HT-29 (cell line): ENCODE measurements at places on chromosomes 7 and 10.

GRCh38 chr10:11578802-11579255 lies 32.6 kb downstream of the USP6NL start:
- no peak for DNase-seq

DNA sequence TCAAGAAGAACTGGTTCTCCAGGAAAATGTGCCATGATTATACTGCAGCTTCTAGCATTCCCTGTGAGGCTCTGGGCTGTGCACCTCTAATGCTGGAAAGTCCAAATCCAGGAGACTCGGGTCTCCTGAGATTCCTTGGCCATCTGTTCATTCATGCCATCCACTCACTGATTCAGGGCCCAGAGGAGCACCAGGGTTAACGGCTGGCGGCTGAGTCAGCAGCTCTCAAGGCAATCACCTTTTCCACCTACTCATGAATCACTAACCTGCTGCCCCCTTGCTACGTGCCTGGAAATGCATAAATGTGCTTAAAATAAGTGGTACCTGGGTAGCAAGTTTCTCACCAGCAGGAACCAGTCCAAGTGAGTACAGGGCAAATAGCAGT lies 132.7 kb downstream of the KCNMA1 start:
- DNase-seq, result peak; percentile 5

- DNase-seq, result no peak
These were observed 36.2 kb downstream of the WBP1L start for GRCh38 chr10:102779680-102780526.

GRCh38 chr7:117021986-117022385 lies 68.7 kb downstream of the ST7 start:
- no peak for DNase-seq

DNA sequence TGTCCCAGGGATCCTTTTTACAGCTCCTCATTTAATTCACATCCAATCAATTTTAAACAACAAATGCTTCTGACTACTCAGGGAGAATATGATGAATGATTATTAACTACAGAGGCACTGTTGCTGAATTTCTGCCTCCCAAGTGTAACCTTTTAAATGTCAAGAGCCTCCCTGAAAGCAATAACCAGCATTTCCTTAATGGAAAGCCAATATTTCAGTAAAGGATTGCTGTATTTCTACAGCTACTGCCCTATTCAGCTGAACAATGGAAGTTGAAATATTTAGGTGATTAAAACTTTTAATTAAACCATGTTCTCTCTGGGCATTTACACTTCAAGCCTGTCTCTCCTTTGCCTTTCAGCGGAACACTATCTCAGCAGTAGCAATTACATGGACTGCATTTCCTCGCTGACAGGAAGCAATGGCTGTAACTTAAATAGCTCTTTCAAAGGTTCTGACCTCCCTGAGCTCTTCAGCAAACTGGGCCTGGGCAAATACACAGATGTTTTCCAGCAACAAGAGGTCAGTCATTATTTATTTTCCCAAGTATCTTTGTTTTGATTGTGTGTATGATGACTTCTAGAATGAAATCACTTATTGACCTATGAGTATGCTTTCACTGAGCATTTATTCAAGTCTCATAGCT lies 304.7 kb downstream of the BICC1 start:
- no peak for DNase-seq

GRCh38 chr7:15916681-15917380 lies 230.3 kb upstream of the MEOX2 start:
- DNase-seq, result no peak

DNA sequence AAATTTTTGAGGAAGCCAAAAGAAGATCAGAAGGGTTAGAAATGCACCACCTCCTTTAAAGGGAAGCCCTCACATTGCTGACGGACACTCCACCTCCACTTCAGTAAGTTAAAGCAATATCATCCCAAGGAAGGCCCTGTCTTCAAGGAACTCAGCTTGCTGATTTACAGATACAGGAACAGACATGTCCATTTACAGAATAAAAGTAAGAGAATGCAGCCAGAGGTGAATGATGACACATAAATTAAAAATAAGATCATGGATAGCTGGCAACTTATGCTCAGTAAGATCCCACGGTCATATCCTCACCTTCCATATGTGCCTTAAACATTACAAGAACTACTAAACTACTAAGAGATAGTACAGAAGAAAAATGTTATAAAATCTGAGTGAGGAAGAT lies 20.4 kb downstream of the GRB10 start:
- DNase-seq, result no peak

GRCh38 chr7:73828107-73828803 lies 2.5 kb upstream of the CLDN4 start:
- peak; percentile 98 for DNase-seq

DNA sequence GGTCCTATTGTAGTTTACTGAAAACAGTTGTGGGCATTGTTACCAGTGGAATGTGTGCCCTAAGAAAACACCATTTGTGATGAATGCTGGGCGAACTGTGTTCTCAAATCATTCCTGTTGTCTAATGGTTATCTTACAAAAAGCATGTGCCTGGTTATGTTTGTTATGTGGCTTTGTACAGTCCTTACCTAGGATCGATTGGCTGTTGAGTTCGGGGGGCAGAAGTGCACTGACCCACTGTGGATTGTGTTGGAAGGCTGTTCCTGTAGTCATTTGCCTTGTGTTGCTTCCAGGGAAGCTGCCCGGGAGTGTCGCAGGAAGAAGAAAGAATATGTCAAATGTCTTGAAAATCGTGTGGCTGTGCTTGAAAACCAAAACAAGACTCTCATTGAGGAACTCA lies 84.3 kb downstream of the CREM start:
- DNase-seq, result no peak

- no peak for DNase-seq
These were observed 77.2 kb downstream of the CFAP46 start for GRCh38 chr10:132865171-132865631.

GRCh38 chr7:130740606-130741005 lies 6.6 kb upstream of the KLF14 start:
- no peak for DNase-seq

- DNase-seq, result no peak
These were observed 27.2 kb upstream of the ATP6V0A4 start for GRCh38 chr7:138825049-138825721.

GRCh38 chr10:83218205-83218604 lies 921.1 kb upstream of the GHITM start:
- DNase-seq, result no peak

GRCh38 chr7:117274951-117275350 lies 47.9 kb downstream of the WNT2 start:
- DNase-seq, result no peak
